ENCODE measurements at places on chromosomes 6 and 20.

DNA sequence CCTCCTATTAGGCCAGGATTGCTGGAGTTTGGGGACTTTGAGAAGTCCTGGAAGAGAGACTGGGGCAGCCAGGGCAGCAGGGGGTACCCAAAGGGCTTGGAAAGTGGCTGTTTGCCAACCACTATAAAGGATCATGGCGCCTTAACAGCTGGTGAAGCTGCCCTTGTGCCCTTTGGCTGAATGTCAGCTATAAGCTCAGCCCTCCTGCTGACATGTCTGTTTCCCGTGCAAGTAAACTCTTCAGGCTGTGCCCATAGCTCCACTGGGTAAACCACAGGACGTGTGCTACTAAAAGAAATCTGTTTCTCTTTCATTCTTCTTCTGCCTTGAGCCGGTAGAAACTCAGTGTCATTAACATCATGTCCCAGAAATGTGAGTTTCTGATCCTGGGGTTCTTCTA, 97.3 kb downstream of the CAP2 start:
- no peak for DNase-seq

- no peak for DNase-seq
These were observed 18.1 kb downstream of the MTRES1 start for GRCh38 chr6:107045826-107046675.

DNA sequence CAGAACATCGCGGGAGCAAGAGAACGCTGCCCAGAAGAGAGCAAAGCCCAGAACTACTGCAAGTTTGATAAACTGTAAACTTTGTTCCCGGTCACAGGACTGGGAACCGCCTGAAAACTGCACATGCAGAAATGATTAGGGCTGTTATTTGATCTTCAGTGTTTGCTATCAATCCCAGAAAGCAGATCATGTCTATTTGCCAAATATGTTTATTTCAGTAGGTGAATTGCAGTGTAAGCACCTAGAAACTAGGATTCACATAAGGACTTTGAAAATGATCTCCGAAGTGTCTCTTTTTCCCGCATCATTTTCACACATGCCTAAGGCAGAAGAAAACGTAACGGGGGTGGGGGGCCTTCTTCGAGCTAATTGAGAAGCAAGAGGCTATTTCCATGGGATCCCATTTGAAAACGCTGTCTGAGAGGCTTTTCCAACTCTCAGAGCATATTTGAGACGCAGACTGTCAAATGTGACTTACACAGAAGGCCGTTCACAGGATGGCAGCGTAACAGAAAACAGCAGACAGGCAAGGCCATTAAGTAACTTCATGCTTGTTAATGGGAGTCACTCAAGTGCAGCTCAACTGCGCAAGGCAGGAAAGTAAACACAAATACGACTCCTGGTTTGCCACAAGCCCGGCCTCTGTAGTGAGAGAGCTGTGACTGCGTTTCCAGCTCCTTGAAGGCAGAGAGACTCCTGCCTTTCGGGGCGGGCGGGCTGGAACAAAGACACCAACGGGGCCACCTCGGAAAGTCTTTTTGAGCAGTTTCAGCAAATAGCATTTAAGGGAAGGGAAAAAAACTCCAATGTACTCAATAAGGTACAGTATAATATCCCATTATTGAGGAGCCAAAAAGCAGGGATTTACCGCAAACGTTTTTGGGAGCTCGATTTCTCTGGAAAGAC, 144.7 kb upstream of the ZNF217 start:
- no peak for DNase-seq

DNA sequence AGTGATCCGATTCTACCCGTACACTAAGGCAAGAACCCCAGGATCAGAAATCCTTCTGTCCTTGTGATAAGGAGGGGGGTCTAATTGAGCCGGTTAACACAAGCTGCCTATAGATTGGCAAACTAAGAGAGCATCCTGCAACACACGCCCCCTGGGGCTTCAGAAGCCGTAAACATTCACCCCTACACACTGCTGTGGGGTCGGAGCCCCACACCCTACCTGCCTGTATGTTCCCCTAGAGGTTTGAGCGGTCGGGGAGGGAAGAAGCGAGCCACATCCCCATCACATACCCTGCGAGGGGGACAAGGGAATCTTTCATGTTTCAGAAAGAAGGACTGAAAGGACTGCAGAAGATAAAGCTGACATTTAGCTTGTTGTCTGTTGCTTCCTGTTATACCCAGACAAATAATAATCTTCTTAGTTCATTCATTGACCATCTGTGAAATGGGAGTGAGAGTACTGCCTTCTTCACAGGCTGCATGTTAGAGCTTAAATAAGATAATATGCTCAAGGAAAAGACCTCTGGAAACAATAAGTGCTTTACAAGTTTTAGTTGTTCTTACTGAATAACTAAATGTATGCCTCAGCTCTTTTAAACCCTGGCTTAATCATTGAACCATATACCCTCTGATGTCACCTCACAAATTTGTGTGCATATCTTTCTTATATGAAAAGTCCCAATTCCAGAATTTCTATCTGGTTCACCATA, 74.2 kb upstream of the RNF217 start:
- no peak for DNase-seq

- no peak for DNase-seq
These were observed 95.7 kb upstream of the MYLIP start for GRCh38 chr6:16033214-16033613.

DNA sequence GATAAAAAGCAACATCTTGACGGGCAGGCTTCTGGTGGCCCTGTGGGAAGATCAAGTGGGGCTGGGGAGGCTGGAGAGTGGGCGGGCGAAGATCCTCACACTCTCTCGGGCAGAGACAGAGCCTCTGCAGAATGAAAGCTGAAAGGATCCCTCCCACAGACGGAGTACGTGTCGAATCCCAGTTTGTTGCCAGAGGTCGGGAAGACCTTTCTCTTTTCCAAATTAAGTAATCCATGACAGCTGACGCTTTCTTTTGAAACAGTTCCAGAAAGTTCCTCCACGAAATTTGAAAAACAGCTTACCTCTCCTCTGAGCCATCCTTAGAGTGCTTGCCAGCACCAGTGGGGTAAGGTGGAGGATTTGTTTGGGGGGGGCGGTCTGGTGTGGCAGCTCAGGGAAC, 155.6 kb upstream of the SMLR1 start:
- DNase-seq, result no peak

DNA sequence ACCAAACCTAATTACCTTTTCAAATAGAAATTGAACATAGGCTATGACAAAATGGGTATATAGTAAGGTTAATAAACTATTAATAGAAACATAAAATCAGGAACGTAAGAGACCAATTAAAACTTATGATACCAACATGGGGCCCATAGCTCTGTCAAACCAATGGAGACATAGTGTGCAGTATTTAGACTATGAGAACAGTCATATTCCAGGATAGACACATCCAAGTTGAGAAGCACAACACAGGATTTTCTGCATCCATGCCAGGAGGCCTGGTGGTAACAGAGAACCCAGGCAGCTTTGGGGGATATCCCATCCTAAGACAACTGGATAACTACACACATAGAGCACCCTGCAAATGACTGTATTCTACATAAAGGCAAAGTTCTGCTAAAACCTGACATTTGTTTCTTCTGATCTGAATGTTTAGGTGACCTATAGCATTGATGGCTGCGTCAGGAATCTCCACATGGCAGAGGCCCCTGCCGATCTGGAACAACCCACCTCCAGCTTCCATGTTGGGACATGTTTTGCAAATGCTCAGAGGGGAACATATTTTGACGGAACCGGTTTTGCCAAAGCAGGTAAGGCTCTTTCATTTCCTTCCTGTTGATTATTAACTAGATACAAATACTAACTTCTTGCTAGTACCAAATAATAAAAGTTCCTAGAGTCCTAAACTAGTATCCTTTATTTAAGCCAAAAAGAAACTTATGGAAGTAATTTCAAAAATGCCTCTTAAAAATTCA, 202.7 kb downstream of the ARHGAP18 start:
- DNase-seq, result no peak

GRCh38 chr6:56638760-56639159, 3.9 kb downstream of the DST start:
- DNase-seq, result no peak

DNA sequence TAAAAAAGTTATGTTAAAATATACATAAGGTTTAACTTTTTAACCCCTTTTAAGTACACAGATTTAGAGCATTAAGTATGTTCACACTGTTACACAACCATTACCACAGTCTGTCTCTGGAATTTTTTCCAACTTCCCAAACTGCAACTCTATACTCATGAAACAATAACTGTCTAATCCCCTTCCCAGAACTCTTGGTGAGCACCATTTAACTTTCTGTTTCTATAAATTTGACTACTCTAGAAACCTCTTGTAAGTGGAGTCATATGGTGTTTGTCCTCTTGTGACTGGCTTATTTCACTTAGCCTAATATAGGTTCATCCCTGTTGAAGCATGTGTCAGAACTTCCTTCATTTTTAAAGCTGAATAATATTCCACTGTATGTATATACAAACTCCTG, 98.1 kb downstream of the MAP3K7 start:
- no peak for DNase-seq

DNA sequence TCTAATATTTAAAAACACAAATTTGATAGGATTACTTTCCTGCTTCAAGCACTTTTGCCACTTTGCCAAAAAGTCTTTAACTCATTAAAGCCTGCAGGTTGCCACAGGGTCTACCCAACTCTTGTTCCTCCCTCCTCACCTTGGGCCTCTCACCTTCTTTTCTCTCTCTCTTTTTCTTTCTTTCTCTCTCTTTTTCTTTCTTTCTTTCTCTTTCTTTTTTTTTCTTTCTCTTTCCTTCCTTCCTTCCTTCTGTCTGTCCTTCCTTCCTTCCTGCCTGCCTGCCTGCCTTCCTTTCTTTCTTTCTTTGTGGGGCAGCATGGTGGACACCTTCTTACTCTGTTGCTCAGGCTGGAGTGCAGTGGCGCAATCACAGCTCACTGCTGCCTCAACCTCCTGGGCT, 50.2 kb downstream of the C6orf52 start:
- DNase-seq, result no peak

DNA sequence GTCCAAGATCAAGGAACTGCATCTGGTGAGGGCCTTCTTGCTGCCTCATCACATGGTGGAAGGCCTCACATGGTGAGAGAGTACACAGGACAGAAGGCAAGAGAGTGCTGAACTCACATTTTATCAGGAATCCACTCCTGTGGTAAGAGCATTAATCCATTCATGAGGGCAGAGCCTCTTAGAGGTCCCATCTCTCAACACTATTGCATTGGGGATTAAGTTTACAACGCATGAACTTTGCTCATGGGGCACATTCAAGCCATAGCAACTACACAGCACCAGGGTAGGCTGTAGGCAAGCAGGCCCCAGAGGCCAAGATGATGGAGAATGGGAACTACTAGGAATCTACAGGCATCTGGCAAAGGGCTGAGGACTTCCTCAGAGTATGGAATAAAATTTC, 10.0 kb upstream of the TGIF2 start:
- no peak for DNase-seq

DNA sequence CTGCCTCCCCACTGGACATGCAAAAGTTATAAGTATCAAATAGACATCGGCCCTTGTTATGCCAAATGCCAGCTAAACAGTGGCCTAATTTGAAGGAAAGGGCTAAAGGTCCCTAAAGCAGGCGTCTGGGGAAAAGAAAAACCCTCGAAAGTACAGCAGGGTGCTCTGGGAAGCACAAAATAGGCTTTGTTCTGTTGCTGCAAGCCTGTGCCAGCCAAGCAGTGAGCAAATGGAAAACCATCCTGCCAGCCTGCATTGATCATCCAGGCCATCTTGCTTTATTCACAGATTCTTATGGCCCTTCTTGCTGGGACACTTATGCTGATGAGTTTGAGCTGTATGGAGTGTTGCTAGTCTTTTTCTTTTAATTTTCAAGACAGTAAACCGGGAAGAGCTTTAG, 62.2 kb upstream of the PLEKHG1 start:
- DNase-seq, result no peak

GRCh38 chr6:114428341-114428740, 85.5 kb upstream of the HS3ST5 start:
- no peak for DNase-seq

- DNase-seq, result no peak
These were observed 12.9 kb upstream of the EMILIN3 start for GRCh38 chr20:41379551-41379950.

DNA sequence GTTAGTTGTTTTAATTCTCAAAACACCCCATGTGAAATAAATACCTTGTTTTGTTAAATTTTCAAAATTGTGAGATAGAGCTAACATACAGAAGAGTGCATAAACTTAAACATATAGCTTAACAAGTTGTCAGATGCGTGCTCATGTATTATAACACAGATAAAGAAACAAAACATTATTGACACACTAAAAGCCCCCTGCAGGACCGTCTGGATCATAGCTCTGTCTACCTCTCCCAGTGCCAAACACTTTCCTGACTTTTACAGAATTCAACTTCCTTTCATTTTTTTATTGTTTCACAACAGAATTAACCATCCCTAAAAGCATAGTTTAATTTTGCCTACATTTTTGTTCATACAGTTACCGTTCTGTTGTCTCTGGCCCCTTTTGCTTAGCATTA, 17.8 kb upstream of the FRK start:
- DNase-seq, result no peak

DNA sequence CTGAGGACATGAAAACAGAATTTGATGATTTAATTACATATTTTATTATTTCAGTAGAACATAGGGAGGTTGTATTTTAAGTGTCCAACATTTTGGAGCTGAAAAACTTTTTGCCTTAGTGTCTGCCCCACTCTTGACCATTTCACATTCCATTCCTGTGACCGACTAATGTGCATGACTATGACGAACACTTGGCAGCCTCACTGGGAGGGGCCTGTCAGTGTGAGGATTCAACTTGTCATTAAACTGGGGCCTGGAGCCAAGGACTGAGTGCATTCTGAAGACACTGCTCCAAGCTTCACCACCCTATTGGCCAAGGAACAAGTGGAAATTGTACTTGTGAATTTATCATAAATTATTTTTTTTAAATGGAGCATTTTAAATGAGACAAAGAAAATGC, 661.3 kb downstream of the BCKDHB start:
- DNase-seq, result no peak

DNA sequence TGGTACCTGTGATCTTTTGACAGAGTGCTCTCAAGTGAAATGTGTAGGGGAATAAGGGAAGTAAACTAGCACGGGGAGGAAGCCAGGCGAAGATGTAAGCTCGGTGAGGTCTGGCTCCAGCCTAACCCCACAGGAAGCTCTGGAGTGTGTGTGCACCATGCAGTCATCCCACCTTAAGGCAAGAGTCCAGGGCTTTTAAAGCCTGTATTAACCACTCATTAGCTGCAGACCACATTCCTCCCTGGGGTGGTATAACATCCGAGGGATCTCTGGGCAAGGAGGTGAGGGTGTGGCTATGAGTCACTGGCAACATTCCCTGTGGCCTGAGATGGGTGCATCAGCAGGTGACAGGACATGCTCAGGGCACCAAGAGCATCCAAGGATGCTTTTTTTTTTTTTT, 12.5 kb upstream of the RANBP9 start:
- DNase-seq, result no peak

- DNase-seq, result no peak
These were observed 170.2 kb downstream of the HAO1 start for GRCh38 chr20:7770046-7770445.

DNA sequence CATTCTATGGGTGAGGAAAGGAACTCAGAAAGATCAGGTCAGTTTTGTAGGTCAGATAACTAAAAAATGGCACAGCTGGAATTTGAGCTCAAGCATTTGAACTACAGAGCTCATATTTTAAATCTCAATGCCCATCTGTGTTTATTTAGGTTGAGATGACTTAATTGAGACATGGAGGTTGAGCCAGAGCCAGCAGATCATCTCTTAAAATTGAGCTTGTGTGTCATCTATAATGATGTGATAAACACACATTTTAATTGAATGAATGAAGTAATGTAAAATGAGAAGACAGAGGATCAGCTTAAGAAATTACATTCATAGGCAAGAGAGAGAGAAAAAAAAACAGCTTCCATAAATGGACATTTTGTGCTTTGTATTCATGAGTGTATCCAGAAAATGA, 3.7 kb downstream of the MANEA start:
- DNase-seq, result no peak

GRCh38 chr6:55536391-55536956, 42.5 kb downstream of the HMGCLL1 start:
- DNase-seq, result no peak

All from GM12891 (cell line).